T-cell (primary cell): ENCODE measurements at places on chromosomes 11 and 22. TPM values are rescaled to one million over a fixed set of nuclear protein-coding genes. Genes with fewer than 3 reads are reported as not detected.
A peak's percentile ranks its signal among the peaks of the same experiment; 100 is the strongest.

DNA sequence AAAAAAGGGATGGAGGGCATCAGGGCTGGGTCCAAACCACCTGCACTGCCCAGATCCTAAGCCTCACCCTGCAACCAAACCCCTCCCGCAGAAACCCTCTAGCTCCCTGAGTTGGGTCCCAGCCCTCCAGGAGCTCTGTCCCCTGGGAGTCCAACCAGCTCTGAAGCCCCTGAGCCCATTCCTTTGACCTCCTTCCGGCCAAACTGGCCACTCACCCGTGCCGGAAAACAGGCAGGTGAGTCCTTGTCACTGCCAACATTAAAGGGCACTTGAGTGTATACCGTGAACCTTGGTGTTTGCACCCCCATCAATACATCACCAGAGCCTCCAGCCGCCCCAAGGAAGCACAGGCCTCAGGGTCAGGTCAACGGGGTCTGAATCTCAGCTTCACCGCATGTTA, 11.5 kb downstream of the MS4A15 start:
- DNase-seq: no peak

DNA sequence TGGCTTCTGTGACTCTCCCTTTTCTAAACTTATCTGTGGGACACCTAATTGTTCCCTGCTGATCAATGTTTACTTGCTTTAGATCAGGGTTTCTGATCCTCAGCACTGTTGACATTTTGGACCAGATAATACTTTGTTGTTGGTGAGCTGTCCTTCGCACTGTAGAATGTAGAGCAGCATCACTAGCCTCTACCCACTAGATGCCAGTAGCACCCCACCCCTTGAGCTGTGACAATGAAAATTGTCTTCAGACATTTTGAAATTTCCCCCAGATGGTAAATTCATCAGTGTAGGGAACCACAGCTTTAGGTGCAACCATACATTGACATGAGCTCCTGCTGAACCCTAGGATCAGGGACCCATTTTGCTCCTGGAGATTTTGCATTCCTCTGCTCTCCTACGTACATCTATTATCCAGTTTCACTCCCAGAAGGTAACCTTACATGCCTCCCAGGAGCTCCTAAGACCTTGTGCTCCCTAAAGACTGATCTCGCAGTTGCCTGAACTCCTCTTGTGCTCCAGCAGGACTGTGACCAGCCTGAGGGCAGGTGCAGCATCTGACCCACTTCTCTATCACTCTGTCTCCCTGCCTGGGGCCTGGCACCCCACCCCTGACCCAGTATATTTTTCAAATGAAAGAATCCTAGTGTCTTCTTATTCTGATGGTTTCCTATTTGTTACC, 107.8 kb downstream of the FAR1 start:
- DNase-seq: peak; percentile 8

DNA sequence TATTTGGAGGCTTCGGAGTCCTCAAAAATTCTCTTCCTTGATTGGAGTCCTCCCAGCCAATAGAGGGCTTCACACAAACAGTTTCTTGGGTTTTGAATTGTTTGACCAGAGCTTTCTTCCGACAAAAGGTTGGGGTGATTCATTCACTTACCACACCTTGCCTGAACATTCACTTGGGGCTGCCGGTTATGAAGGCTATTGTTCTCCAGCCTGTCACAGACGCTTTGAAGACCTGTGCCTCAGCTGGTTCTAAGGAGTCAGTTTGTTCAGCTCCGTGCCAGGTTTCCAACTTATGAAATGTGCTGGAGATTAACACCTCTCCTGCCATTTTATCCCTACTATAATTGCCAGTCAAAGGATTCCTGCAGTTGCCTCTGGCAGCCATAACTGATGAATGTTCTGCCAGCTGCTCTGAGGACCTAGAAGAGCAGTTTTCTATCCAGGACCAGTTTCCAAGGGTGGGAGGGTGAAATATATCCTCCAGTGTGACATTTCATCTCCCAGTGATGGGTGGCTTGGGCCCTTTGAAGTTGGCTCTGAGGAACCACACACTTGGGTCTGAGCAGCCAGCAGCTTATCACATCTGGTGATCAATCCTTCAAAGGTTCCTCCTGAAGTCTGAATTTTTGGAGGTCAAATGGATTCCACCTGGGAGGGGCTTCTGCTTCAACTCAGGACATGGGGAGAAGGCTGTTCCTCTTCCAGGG, 31.4 kb downstream of the LIMK2 start:
- no peak for DNase-seq

Gene HSPB2
- total RNA-seq: not detected

DNA sequence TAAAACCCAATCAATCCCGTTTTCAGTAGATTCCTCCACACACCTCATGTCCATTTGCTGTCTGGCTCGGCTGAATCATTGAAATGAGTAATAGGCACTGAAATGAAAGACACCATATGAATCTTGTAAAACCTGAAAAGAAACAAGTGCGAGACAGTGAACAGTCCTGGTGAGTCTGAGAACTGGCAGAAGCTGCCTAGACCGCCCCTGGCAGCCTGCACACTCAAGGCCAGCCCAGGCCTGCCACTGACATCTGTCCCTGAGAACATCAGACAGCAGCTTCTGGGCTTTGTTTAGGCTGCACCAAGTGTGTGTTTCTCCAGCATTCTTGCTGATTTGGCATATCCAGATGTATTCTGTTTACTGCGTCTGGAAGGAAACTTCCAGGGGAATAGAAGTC, 44.8 kb downstream of the ENDOD1 start:
- no peak for DNase-seq

DNA sequence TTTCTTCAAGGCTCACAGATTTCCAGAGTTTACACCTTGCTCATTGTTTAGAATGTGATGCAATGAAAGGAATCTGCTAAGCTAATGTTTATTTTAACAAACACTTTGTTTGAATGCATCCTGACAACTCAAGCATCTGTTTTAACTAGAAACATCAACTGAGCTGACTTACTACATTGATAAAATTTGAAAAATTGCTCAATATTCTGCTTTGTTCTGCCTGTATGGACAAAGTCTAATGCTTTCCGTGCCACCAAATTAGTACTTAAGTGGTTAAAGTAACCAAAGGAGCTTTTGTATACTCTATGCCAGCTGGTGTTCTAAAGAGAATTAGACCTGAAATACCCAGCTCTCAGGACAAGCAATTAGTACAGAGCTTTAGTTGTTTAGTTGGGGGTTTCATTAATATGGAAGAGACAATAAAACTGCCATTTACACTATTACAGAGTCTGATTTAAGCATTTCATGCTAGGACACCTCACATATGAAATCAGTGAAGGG, 105.2 kb downstream of the MAML2 start:
- DNase-seq: no peak

GRCh38 chr11:108592591-108593213, 866 bp downstream of the EXPH5 start:
- peak; percentile 39 for DNase-seq

DNA sequence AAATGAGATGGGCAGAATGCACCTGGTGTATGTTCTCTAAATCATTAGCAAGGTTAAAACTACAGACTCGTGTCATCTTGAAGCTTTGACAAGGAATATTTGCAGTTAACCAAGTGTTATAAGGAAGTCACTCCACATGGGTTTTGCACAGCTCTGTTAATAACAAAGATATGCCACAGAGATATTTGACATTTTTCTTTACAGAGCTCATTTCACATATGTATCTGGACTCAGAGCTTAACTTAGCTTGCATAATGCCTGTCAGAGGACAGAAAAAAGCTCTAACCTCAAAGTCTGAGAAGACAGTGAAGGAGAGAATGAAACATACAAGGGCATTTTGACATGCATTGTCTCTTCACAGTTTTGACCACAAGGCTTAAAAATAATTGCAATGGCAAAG, 105.5 kb downstream of the C11orf87 start:
- DNase-seq: no peak

Gene TMA7B
- 7.8 TPM for total RNA-seq

Gene CEND1
- 0.20 TPM for total RNA-seq

Gene BRSK2
- 0.86 TPM for total RNA-seq

Gene MUC5B
- not detected for total RNA-seq

Gene VWA5A
- 8.0 TPM for total RNA-seq

DNA sequence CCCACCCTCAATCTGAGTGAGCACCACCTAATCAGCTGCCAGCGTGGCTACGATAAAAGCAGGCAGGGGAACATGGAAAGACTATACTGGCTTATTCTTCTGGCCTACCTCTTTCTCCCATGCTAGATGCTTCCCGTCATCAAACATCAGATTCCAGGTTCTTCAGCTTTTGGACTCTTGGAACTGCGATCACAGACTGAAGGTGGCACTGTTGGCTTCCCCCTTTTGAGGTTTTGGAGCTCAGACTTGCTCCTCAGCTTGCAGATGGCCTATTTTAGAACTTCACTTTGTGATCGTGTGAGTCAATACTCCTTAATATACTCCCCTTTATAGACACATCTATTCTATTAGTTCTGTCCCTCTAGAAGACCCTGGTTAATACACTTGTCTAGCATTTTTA, 543.7 kb upstream of the RAG2 start:
- DNase-seq: no peak

Gene LAYN
- total RNA-seq: 3.4 TPM

DNA sequence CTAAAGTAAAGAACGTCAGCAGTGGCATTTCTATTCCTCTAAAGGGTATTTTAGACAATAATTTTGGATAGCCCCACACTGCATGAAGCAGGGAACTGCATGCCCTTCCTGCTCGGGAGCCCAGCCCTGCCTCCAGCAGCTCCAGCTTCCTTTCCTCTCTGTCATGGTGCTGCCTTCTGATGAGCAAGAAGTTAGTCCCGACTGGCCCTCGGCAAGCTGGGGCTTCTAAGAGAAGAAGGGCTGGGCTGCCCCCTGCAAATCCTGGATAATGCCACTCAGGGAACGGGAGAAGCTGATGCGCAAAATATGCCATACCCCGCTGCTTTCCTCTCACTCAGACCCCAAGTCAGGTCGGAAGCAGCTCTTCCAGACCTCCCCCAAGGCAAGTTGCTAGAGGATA, 296.4 kb downstream of the ETS1 start:
- no peak for DNase-seq

DNA sequence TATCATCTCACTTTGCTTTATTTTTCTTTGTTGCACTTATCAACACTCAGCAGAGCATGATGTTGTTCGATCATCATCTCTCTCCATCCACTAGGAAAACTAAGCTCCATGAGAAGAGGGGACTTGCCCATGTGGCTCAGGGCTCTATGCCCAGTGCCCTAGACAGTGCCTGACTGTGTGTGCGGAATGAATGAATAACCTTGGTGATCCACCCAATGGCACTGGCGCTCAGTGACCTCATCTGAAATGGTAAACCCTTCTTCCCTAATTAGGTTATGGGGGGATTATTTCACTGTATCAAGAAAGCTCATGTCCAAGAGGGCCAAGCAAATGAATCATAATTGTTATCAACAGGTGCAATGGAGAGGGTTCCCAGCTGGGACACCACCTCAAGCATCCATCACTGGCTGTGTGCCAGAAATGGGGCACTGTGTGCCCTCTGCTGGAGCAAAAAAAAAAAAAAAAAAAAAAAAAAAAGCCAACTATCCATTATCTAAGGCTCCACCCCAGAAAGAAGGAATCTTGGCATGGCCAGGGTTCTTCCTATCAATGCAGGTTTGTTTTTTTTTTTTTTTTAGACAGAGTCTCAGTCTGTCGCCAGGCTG, 172.6 kb downstream of the LARGE1 start:
- no peak for DNase-seq

- no peak for DNase-seq
Observed at GRCh38 chr11:118059246-118059940, 17.5 kb upstream of the TMPRSS4 start.

DNA sequence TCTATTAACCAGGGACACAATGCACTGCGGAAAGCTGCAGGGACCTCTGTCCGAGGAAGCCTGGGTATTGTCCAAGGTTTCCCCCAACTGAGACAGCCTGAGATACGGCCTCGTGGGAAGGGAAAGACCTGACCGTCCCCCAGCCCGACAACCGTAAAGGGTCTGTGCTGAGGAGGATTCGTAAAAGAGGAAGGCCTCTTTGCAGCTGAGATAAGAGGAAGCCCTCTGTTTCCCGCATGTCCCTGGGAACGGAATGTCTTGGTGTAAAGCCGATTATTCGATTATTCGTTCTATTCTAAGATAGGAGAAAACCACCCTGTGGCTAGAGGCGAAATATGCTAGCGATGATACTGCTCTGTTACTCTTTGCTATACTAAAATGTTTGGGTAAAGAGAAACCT, 5.2 kb downstream of the BET1L start:
- DNase-seq: no peak

GRCh38 chr11:109034339-109034696, 369.4 kb downstream of the DDX10 start:
- DNase-seq: no peak

Gene MYO7A
- total RNA-seq: 0.66 TPM

Gene OR8G5
- not detected for total RNA-seq

DNA sequence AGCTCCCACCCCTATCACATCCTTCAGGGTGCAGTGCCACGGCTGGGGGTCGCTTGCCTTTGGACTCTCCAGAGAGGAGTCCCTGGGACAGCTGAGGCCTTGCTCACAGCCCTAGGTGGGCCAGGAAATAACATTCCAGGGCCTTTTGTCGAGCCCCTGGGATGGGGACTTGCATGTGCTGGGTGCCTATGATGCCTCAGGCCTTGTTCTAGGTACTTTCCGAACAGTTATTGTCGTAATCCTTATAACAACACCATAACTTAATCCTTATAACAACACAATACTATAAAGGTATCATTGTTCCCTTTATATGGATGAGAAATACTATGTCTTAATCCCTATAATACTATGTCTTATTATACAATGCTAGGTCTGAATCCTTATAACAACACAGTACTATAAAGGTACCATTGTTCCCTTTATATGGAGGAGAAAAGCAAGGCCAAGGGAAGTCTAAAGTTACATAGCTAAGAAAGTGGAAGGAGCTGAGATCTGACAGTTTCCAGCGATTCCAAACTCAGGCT, 236.5 kb downstream of the ST3GAL4 start:
- DNase-seq: no peak

Gene GDPD4
- not detected for total RNA-seq

- DNase-seq: no peak
Observed at GRCh38 chr11:119905162-119905561, 176.2 kb upstream of the NECTIN1 start.

DNA sequence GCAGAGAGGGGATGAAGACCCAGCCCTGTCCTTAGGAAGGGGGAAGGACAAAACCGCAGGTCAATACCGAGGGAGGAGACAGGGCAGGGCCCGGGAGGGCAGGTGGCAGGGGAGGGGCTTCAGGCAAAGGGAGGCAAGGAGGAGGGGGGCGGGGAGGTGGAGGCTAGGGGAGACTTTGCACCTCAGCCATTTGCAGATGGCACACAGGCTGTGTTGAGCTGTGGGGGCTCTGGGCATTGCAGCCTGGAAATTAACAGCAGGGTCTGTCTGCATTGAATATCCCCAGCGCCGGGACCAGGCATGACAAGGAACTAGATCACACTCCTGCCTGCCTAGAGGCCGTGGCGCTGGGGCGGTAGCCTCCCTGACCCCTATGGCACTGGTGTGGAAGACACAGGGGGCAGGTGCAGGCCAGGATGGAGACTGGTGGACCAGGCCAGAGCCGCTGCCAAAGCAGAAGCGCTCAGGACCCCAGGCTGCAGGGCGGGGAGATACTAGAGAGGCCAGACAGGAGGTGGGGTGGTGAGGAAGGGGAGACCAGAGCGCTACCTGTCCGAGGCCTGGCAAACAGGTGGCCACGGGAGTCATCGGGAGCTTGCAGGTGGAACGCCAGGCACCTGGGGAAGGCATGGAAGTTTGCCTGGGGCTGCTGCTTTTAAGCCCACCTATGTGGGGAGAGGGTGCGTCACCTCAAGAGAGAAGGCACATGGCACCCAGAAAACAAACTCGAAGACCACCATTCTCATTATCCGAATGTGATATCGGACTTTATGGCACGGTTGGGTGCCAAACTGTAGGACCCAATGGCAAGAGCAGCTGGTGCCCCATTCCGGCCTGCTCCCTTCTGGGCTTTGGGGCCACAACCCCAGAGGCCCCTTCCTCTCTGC, 11.5 kb downstream of the CBX6 start:
- DNase-seq: no peak
